ENCODE measurements at places on chromosomes 6 and 20.

- no peak for DNase-seq
These were observed 12.9 kb upstream of the FKBP1A start for GRCh38 chr20:1405801-1406200.

DNA sequence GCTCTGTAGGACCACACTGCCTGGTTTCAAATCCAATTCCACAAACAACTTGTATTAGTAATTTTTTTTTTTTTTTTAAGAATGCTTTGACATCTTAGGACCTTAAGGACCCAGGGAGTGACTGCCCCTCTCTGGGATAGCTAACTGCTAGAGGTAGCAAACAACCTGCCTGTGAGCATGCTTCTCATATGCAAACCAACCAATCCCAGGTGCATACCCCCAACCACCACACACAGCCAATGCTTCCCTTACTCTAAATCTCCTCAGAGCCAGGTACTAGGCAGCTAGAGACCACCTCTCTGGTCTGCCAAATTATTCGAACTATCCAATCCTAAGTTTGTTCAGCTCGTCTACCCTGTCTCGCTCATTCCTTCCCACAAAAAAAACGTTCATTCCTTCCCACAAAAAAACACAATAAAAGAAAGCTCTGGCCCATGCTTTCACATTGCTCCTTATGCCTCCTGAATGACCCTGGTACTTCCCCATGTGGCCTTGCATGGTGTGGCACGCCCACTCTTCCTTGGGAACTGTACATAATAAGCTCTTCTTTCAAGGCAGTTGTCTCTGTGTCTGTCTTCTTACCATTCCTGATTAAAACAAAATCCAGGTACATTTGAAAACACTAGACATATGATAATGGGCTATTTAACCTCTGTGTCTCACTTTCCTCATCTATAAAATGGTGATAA is 6.4 kb downstream of the SERAC1 start:
- DNase-seq, result no peak

DNA sequence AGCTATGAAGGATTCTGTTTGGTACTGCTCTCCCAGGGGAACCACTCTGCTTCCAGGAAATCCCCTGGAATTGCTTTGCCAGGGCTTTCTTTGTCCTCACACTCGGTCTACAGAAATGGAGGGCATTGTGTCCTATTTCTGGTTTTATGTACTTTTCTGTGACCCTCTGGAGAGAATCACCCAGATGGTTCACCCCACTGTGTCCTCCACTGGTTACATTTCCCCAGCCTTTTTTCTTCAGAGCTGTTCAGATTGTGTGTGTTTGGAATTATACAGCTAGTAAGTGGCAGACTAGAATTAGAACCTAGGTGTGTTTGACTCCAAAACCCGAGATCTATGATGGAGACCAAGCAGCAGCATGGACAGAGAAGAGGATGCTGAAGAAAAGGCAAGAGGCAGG is 80.8 kb downstream of the CD164 start:
- no peak for DNase-seq

DNA sequence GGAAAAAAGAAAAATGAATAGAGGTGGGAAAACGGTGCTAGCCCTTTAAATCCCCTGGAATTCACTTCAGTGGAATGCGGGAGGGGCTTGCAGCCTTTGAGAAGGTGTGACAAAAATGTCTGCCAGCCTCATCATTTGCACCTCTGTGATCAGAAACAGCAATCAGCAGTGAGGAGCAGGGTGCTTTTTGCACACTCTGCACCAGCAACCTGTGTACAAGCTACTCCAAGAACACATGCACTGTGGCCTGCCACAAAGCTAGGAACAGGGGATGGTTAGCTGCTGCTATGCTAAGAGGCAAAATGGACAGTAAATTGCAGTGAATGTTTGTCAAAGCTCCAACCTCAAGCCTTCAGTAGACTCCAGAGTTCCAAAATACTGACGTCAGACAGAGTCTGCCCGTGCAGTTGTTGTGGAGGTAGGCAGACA is 29.7 kb downstream of the GINS1 start:
- no peak for DNase-seq

DNA sequence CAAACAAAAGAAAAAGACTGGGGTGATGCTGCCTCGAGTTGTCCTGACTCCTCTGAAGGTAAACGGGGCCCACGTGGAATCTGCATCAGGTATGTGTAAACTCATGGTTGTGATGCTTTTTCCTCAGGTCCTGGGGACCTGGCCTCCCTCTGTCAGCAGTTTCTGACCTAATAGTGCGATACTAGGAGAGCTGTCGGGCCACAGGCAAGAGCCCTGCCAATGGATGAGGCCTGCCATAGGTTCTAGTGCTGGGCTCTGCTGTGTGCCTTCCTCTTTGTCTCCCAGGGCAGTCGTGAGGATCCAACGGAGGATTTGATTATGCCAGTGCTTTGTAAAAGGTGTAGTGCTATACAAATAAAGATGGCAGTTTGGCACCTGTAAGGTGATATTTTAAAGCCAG is 71.2 kb downstream of the ASXL1 start:
- no peak for DNase-seq

- DNase-seq, result no peak
These were observed 45.1 kb upstream of the NEDD9 start for GRCh38 chr6:11277275-11278206.

DNA sequence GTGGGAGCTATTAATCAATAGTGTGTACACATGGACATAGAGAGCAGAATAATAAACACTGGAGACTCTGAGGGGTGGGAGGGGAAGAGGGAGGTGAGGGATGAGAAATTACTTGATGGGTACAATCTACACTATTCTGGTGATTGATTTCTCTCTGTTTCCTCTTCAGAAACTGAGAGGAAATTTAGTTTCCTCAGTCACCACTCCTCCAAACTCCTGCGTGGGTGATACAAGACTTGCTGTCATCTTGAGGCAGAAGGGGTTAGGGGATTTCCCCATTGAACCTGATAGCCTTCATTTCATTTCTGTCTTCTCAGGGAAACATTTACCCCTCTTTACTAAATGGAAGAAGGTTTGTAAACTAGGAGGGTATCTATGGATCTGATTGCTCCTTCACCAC is 84.3 kb upstream of the ESR1 start:
- no peak for DNase-seq

GRCh38 chr6:132910759-132911158 is 96.4 kb downstream of the RPS12 start:
- no peak for DNase-seq

- DNase-seq, result no peak
These were observed 97.3 kb downstream of the ANKRD60 start for GRCh38 chr20:58131151-58131550.

- no peak for DNase-seq
These were observed 57.1 kb downstream of the PSMG4 start for GRCh38 chr6:3315841-3316240.

DNA sequence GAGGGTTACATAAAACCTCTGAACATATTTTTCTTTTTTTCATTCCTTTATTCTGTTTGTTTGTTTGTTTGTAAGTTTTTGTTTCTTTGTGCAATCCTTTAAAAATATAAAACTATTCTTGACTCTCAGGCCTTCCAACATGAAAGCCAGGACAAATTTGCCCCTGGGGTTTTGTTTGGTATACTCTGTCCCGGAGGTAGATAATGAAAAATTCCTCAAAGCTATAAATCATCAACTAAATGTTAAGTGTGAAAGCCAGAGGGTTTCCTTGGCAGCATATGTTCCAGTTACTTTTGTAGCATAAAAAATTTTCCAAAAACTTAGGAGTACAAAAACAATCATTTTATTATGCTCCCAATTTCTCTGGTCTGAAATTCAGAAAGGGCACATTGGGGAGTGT is 1084.3 kb upstream of the GJE1 start:
- no peak for DNase-seq
